ENCODE measurements at places on chromosomes 3 and 15.

- DNase-seq, result no peak
These were observed 58.7 kb downstream of the RETNLB start for GRCh38 chr3:108698461-108698860.

GRCh38 chr3:103906808-103907207, 1459.9 kb upstream of the ALCAM start:
- DNase-seq, result no peak

DNA sequence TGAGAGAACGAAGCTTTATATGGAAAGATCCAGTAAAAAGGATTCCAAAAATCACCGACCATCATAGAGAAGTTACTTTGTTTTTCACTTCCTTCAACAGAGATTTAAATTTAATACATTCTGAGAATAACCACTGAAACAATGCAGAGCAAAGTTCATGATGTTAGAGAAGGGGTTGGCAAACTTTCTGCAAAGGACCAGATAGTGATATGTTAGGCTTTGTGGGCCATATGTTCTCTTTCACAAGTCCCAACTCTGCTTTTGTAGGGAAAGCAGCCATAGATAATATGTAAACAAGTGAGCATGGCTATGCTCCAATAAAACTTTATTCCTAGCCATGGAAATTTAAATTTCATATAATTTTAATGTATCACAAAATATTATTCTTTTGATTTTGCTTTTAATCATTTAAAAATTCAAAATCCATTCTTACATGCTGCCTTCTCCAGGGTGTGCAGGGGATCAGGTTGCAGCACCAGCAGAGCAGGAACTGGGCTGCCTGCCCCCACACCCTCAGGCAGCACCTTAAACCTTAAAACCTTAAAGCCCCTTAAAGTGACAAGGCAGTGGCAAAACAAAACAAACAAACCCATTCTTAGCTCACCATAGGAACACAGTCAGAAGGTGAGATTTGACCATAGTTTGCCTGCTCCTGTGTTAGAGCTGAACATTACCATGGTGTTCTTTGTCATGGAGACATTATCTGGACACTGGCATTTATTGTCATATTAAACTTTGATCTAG, 16.9 kb upstream of the IGSF10 start:
- DNase-seq, result no peak

DNA sequence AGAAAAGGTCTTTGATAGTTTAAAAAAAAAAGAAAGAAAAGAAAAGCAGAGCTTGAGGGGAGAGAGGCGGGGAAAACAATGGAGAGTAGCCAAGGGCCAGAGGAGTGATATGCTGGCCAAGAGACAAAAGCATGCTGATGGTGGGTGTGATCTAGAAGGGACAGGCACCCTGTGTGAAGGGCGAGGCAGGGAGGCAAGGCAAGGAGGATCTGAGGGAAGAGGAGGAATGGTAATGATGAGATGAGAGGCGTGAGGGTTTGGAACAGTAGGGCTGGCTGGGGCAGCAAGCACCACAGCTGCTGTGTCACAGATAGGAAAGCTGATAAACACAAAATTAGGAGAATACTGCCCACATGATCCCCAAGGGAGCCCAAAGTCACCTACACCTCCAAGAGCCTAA, 65.5 kb downstream of the LARS2 start:
- no peak for DNase-seq

GRCh38 chr3:42772670-42773408, at the start of gene CCDC13:
CCDC13 (minus strand) TSS chr3:42773253; CDS start chr3:42758345, 14,908 bp downstream.
- peak; percentile 96 for DNase-seq

- no peak for DNase-seq
These were observed 26.4 kb upstream of the LRIG1 start for GRCh38 chr3:66527246-66527645.

Measured in ecto neural progenitor cell (in vitro differentiated cells).